ENCODE measurements at places on chromosomes 12 and 14. TPM values are rescaled to one million over a fixed set of nuclear protein-coding genes. Genes with fewer than 3 reads are reported as not detected.

- no peak for DNase-seq
Observed at GRCh38 chr12:65902500-65902899, 78.2 kb downstream of the HMGA2 start.

DNA sequence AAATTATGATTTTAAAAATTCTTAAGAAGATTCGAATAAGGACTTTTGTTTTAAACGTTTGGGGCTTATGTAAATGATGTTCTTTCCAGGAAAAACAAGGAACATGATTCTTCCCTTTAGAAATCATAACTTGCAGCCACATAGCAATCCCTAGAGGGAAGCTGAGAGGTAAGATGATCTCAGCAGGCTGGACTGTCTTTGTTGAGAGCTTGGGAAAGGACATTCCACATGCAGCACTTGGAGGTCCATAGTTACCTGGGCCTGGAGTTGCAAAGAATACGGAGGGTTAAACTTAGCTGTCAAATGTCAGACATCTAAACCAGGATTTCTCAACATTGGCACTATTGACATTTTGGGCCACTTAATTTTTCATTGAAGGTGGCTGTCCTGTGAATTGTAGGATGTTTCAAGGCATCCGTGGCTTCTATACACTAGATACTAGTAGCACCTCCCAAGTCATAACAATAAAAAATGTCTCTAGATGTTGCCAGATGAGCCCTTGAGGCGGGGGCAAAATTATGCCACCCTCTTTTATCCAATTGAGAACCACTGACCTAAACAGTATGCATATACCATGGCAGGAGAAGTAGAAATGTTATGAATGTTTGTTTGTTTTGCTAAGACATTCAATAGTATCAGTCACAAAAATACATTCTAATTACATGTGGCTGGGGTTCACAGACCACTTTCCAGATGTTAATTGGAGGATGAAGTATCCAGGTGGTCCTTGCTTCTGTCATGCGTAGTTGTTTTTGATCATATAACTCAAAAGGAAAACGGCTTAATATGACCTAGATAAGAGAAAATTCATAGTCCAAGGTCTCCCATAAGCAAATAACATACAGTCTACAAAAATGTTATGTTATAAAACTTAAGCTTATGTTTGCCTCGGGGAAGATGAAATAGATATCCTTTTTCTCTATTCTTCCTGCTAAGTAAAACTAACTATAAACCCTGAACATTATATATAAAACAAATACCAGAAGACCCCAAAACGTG, 30.5 kb downstream of the TTC6 start:
- DNase-seq = no peak

DNA sequence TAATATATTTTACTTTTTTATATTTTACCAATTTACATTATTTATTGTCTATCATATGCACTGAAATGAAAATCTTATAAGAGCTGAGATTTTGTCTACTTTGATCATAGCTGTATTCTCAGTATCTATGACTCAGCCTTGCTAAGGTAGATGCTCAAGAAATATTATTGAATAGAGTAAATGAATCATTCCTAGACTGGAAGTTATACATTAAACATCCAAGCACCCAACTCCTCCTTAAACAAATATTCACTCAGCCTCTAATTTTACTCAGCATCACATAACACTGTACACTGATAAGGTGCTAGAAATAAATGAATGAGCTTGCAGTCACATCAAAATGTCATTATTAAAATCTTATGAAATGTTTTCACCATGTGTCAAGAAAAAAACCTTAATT, 1424.9 kb downstream of the LRFN5 start:
- peak; percentile 34 for DNase-seq

DNA sequence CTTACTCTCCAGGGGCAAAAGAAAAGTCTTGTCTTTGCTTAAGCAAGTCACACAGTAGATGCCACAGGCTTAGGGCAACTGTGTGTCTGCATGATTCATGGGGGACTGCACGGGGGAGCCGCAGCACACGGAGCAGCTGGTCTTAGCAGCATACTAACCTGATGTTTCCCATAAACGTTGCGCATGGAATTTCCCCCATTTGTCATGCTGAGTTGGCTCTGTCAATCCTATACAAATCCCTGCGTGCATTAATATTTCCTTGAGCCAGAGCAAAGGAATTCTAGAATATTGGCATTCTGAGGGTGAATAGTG, 71.2 kb downstream of the SAMD4A start:
- DNase-seq = no peak

- no peak for DNase-seq
Observed at GRCh38 chr12:68636268-68636667, 25.6 kb downstream of the RAP1B start.

Gene CBX5
- total RNA-seq = 18.3 TPM

Gene SMIM41
- not detected for total RNA-seq

Gene MAP1LC3B2
- 0.73 TPM for total RNA-seq

Data from HT-29 (cell line).